ENCODE measurements at places on chromosomes 5 and 9.
A peak's percentile ranks its signal among the peaks of the same experiment; 100 is the strongest.

- no peak for DNase-seq
Measured at GRCh38 chr9:138121438-138122050, 244.0 kb downstream of the CACNA1B start.

DNA sequence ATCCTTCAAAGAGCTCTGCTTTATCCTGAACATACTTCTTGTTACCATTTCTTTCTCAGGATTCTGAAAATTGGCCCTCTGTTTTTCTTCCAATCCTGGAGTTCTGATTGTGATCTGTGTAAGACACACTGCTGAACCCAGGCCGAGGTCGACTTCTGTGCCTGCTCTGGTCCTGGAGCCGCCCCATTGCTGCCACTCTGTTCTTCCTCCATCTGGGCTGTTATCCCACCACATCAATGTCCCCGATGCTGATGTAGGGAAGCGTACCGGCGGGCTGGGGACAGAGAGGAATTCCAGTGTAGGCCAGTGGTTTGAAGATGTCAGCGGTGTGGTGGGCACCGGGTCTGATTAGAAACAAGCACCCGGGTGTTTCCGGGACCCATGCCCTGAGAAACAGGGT, 102.5 kb downstream of the LIFR start:
- no peak for DNase-seq

GRCh38 chr5:141402553-141403243, at the start of gene PCDHGA9:
Gene PCDHGA9, plus strand, starts transcription at chr5:141402778. Its CDS starts 175 bp downstream, at chr5:141402953.
- no peak for DNase-seq

- DNase-seq = peak; percentile 40
Measured at GRCh38 chr9:135925496-135926133, 18.3 kb upstream of the CAMSAP1 start.

DNA sequence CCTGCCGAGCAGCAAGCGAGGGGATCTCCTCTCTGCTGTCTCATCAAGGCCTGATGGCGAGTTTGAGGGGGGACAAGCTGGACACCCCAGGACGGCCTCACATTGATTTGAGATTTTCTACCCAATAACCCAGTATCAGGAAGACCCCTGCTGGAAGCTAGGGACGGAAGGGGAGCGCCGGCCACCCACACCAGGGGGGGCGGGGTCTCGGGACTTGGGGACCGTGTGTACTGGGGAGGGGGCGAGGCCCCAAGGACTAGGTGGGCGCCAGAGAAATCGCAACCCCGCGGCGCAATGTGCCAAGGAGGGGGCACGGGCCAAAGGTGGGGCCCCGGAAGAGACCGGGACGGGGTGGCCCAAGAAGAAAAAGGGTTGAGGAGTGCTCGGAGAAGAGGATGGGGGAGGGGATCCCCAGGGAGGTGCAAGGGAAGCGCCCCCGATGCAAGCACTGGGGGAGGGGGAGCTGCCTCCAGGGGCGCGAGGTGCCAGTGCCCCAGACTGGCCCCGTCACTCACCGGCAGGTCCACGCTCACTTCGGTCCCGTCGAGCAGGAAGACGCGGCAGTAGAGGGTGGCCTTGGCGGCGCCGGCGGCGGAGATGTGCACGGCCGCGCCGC, 1.1 kb downstream of the EPB41L4B start:
- no peak for DNase-seq

DNA sequence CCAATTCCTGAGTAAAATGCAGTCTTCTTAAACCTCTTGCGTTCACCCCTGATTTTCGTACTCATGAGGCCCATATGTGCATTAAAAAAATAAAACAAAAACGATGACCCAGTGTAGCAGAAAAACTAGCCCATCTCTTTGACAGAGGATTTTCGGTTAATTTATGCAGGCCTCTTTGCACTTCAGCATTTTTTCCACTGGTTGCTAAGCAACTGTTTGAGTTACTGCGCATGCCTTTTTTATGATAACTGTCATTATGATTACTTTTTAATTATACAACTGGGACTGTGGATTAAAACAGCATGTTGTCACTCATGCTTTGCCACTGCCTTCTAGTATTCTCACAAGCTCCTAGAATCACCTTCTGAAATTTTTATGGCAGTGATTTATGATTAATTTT, 165.0 kb downstream of the SMARCA2 start:
- DNase-seq = no peak

DNA sequence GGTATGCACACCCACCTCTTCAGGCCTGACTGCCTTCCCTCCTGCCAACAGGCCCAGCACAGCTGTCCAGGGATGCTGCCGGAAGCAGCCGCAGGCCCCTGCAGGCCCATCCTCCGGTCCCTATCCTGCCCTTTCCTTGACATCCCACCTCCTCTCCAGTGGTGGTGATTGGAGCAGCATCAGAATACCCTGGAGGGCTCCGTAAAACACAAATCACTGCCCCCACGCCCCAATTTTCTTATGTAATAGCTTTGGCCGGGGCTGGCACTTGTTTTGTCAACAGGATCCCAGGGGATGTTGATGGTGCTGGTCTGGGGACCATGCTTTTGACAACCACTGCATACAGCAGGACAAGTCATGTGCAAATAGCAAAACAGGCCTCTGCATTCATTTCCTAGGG, 274.5 kb downstream of the GADD45G start:
- no peak for DNase-seq

Measured in stimulated activated CD4-positive, alpha-beta T cell treated with anti-CD3 and anti-CD28 coated beads, Interleukin-15, amount 100 ng/mL, for 1 hour (primary cell).